ENCODE measurements at places on chromosomes 11 and 22.

- DNase-seq: no peak
These were observed 555.1 kb downstream of the OPCML start for GRCh38 chr11:132977241-132977640.

- DNase-seq: peak; percentile 34
These were observed 60.8 kb downstream of the SIK3 start for GRCh38 chr11:117037279-117037974.

DNA sequence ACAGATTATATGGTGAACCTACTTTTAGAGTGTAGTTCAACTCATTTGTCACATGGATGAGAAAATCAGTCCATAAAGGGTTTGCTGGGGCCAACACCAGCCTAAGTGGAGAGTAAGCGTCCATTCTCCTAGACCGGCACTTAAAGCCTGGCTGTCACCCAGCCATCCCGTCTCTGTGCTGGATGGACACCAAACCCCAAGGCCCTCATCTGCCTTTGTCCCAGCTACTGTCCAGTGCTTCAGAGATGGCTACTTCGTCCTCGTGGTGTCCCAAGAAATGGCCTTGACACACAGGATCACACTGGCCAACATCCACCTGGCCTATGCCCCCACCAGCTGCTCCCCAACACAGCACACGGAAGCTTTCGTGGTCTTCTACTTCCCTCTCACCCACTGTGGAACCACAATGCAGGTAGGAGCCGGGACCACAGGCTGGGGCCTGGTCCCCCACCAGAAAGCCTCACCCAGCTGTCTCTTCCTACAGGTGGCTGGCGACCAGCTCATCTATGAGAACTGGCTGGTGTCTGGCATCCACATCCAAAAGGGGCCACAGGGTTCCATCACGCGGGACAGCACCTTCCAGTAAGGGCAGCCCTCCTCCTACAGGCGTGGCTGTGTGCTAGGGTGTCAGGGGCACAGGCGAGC is 3.5 kb downstream of the ZP1 start:
- no peak for DNase-seq

DNA sequence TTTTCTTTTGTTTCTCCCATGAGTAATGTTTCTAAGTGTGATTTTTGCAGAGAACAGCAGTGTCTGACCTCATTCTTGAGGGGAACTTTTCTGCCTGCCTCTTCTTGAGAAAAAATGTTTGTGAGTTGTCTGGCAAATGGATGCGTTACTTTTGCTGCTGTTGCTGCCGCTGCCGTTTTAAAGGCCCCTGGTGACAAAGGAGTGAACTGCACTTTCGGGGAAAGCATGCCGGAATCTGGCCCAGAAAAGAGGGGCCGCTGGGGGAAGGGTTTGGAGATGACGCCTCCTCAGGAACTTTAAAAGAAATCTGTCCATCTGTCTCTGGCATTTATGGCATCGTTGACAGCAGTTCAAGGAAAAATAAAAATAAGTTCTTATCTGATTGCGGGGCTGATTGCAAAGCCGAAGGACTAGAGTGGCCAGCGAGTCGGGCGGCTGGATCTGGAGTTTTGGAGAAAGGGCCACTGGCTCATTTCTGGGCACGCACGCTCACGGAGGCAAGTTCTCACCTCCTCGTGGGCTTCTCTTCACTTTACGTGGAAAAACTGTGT is 16.5 kb downstream of the ZBTB16 start:
- peak; percentile 64 for DNase-seq

GRCh38 chr11:118415739-118416068 is 14.3 kb downstream of the ATP5MG start:
- peak; percentile 64 for DNase-seq

DNA sequence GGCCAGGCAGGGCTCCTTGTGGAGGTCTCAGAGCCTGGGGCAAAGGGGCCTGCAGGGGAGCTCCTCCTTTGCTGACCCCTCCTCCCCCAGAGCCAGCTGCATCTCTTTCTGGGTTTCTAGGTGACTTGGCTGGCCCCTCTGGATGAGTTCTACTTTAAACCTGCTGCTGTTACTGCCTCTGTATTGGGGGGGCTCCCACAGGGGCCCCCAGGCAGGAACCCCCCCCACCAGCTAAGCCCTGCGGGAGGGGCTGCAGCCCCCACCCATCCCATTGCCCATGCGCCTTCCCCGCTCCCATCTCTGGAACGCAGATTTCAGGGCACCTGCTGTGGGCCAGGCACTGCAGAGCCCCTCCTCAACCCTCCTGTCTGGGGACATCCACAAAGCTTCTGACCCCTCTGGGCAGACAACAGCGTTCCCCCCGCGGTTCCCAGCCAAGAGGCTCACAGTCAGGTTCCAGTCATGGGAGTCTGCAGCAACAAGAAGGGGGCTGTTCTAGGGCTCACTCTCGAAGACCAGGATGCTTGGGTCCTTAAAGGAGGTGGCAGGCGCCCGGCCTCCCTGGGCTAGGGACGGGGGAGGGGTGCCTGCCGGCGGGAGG is 815 bp upstream of the PLCB3 start:
- peak; percentile 32 for DNase-seq

DNA sequence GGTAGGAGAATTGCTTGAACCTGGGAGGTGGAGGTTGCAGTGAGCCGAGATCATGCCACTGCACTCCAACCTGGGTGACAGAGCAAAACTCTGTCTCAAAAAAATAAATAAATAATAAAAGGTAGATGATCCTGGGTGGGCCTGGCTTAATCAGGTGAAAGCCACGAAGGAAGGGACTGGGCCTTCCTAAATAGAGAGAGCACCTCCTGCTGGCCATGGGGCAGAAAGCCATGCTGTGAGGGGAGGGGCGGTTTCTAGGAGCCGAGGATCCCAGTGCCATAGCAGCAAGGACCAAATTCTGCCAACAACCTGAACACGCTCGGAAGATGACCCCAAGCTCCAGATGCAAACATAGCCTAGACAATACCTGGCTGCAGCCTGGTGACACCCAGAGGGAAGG is 24.5 kb upstream of the DGKZ start:
- no peak for DNase-seq

DNA sequence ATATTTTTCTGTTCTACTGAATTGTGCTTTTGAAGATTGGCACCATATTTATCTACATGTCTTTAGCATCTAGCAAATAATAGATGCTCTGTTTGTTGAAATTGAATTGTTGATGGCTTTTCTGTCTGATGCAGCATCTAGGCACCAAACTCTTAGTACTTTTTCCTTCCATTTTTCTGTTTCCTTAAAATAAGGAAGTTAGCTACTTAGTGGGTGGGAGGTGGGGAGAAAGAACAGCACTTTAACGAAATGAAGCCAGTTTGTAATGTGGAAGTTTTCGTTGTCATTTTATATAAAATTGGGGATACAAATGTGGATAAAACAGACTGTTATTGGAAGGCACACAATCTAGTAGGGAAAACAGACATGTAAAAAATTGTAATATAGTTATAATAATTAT is 76.6 kb downstream of the HIPK3 start:
- no peak for DNase-seq

- DNase-seq: no peak
These were observed 21.4 kb upstream of the AMOTL1 start for GRCh38 chr11:94746721-94747120.

- DNase-seq: peak; percentile 78
These were observed at the start of gene MN1 for GRCh38 chr22:27801616-27802345. TSS of gene MN1 (minus strand) at chr22:27801756. CDS start at chr22:27800543, 1,213 bp downstream.

- DNase-seq: no peak
These were observed 15.7 kb downstream of the DMC1 start for GRCh38 chr22:38554281-38554680.

GRCh38 chr22:44365832-44366231 is 53.1 kb upstream of the SHISAL1 start:
- DNase-seq: no peak

GRCh38 chr11:47220401-47220821 is 5.6 kb downstream of the DDB2 start:
- DNase-seq: no peak

GRCh38 chr11:119248750-119249670 is 42.9 kb downstream of the CBL start:
- no peak for DNase-seq

- no peak for DNase-seq
These were observed 11.9 kb upstream of the TMPRSS4 start for GRCh38 chr11:118064956-118065355.

GRCh38 chr22:19844377-19845053 is 10.2 kb downstream of the GNB1L start:
- DNase-seq: no peak

GRCh38 chr11:84819537-84819936 is 807.6 kb downstream of the DLG2 start:
- DNase-seq: no peak

DNA sequence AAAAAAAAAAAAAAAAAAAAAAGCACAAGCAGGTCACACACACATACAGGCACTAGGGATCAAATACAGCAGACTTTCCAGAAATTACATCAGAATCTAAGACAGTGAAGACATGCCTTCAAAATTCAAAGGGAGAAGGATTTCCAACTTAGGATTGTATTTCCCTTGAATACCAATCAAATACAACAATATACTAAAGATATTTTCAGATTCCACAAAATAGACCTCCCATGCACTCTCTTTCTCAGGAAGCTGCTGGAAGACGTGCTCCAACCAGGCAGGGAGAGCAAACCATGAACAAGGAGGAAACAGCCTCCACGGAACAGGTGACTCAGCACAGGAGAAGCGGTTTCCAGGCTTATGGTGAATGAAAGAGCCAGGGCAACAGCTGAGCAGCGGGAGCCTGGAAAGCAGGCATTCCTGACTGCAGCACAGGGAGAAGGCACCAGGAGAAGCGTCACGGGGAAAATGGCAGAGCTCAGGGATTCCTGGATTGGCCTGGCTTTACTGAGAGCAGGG is 32.0 kb downstream of the TMEM184B start:
- no peak for DNase-seq

DNA sequence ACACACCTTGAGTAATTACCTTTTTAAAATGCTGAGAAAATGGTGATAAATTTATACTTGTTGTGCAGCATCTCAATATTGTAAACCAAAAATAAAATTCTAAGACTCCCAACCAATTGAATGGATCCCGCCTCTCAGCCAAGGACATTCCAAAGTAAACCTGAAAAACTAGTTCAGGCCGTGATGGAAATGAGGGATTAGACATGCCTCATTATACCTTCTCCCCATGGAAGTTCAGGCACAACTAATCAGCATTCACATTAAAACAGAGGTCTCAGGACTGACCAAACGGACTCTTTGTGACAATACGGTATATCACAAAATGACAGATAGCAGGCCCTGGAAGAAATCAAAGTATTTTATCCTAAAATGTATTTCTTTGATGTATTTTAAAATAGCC is 907.4 kb upstream of the RAG2 start:
- DNase-seq: no peak

DNA sequence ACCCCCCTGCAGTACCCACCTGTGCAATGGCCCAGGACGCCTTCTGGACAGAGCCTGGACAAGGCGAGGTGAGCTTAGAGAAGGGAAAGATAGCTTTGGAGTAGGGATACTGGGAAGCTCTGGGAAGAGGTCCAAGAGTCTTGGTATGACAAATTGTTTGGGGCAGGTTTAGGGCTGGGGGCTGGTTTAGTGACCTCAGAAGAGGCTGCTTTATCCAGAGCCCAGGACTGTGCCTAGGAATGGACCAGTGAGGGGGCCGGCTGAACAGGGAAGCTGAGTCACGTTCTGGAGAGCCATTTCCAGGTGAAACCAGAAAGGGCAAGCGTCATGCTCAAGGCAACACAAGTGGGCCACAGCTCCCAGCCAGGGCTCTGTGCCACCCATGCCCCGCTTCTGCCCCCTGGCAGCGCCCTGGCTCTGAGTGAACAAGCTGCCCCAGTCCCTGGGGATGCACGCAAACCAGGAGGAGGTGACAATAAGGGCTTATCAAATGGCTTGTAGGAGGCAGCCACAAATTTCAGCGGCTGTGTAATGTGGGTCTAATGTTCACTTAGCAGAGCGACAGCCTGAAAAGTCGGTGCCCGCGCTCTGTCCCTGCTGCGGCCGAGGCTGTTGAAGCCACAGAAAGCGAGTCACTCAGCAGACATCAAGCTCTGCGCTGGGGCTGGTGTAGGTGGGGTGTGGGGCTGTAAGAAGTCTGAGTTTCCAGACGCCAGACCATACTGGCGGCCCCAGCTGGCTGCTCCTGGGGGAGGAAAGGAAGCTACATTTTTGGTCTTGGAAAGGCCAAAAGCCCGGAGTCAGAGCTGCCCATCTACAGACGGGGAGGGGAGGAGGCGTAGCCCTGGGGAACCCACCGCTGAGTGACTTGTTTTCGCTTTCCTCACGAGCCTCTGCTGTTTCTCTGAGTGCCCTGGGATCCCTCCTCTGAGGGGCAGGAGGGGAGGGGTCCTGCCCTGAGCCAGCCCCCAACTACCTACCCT is 18.3 kb upstream of the SYT7 start:
- no peak for DNase-seq

DNA sequence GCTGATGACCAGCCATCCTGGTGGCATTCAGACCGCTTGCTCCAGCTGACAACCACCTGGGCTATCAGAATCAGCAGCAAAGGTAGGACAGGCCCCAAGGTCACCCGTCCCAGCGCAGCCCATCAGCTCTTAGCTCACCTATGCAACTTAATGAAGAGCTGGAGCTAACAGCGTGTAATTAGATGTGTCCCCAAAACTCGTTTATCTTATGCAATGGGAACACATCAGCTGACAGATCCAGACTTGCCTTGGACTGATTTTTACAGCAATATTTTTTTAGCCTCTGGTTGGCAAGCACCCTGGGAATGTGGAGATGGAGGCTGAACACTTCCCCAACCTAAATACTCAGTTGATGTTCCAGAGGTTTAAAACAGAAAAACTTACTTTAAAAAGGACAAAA is 76.0 kb downstream of the PACSIN2 start:
- DNase-seq: no peak

DNA sequence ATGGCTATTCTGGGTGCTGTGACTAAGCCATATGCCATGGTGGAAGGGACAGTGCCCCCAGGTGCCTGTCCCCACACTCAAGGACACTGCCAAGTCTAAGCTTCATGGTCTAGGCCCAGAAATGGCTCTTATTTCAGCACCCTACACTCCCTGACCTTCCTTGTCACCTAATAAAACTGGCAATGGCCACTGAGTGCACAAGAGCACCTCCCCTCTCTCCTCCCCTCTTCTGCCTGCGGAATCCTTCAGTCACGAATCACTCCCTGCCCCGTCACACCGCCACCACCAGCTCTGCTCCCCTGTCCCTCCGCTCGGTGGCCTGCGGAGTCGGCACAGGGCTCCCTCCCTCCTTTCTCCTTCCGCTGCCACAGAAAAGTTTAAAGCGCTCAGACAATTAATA is 19.0 kb upstream of the LMO1 start:
- DNase-seq: peak; percentile 83

GRCh38 chr11:121417055-121417551 is 35.0 kb upstream of the SORL1 start:
- DNase-seq: no peak

GRCh38 chr22:47625013-47625385 is 862.5 kb downstream of the TBC1D22A start:
- DNase-seq: no peak

DNA sequence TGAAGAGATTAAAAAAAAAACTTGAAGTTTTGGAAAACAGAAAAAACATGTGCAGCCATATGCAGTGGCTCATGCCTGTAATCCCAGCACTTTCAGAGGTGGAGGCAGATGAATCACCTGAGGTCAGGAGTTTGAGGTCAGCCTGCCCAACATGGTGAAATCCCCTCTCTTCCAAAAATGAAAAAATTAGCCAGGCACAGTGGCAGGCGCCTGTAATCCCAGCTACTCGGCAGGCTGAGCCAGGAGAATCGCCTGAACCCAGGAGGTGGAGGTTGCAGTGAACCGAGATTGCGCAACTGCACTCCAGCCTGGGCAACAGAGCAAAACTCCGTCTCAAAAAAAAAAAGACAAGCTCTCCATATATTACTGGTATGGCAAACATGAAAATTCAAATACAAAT is 7.6 kb downstream of the DLG2 start:
- DNase-seq: no peak
